ENCODE measurements at places on chromosomes 1 and 21.
A peak's percentile ranks its signal among the peaks of the same experiment; 100 is the strongest.

GRCh38 chr1:229114315-229114714, 156.6 kb upstream of the RAB4A start:
- DNase-seq, result no peak

DNA sequence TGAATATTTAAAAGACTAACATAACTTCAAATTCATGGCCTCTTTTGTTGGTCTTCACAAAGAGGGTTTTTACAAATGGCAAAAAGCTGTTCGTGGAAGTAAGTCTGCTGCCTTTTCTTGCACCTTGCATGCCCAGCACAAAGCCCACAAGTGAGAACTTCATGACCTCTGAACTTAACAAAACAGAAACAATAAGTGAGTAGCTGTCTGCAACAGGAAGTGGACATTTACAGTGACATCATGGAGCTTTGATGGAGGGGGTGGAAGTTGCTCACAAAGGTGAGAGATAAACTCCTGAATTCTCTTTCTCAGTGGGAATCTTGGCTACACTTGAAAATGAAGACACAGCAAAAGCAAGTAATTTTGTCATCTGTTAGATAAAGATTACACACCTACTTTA, 303.3 kb upstream of the DEPDC1 start:
- DNase-seq, result no peak

DNA sequence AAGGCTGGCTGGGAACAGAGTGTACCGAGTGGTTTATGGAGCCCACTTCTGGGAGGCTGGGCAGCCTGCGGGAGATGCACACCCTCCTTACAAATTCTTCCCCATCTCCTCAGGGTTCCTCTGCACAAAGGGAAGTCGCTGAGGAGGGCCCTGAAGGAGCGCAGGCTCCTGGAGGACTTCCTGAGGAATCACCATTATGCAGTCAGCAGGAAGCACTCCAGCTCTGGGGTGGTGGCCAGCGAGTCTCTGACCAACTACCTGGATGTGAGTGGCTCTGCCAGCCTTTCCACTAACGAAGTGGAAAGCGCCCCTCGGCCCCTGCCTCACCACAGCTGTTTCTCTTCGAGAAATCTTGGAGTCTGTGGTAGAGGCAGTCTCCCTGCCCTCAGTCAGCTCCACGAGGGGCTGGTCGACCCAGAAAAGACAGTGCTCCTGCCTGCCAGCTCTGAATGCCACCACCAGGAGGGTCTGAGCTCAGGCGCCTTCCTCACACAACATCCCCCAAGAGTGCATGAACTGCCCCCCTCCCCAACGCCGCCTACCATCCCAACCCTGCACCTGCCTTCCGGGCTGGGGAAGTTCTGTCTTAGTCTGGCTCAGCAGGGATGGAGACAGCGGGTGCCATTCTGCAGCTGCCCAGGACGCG, 31.8 kb downstream of the PROK1 start:
- DNase-seq, result peak; percentile 11

GRCh38 chr21:39632796-39633442, 20.2 kb downstream of the B3GALT5 start:
- DNase-seq, result no peak

- DNase-seq, result no peak
These were observed 14.1 kb upstream of the WNT9A start for GRCh38 chr1:227961651-227962466.

DNA sequence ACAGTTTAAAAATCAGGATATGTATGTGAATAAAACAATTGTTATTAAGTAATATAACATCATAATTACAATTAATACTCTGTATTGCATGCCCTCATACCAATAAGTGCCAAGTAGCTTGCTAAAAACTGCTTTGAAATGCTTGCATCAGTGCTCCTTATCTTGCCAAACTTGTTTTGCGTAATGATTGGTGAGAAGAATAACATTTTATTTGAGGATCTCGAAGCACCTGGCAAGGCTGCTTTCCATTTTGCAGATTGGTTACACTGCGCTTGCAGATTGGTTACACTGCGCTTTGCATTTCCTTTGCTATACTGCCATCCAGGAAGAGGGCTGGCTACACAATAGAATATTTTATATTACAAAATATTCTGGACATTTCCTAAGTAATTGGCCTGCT, 1.7 kb upstream of the PBX1 start:
- DNase-seq, result no peak

DNA sequence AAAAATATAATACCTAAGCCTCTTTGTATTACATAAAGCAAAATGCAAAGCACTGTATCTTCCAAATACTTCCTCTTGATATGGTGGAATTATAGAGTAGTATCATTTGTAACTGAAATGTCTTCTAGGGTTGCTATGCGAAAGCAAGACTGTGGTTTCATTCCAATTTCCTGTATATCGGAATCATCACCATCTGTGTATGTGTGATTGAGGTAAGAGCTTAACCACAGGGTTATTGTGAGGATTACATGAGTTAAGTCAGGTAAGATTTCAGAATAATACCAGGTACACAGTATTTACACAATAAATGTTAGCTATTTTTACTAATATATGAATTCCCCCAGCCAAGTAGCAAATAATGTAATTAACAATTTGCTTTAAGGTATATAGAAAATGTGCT, 24.7 kb downstream of the CD53 start:
- DNase-seq, result no peak

- DNase-seq, result no peak
These were observed 54.8 kb upstream of the CD34 start for GRCh38 chr1:207965392-207966387.

DNA sequence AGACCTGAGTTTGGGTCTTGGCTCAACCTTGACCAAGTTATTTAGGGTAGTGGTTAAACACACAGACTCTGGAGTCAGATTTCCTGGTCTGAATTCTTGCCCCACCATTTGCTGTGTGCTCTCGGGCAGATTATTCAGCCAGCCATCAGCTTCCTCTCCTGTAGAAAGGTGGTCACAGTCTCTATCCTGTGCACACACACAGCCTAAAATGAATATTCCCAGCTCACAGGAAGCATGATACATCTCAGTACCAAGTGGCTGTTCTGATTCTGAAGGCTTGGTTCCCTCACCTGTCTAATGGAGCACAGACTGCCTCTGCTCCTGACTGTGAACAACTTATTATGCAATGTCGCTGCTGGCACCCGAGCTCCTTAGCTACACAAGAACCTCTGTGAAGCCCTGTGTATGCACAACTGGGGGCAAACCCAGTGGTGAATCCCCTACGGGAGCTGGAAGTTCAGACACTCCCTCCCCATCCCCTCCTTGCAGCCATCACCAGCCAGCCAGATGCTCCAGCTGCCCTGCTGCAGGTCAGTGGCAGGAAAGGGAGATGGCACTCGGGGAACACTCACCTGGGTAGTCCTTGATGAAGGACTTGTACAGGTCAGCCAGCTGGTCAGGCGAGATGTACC, 13.7 kb downstream of the ENO1 start:
- DNase-seq, result no peak

GRCh38 chr1:157371221-157371620, 181.1 kb downstream of the FCRL5 start:
- no peak for DNase-seq

GRCh38 chr1:109167001-109167506, 46.7 kb upstream of the SARS1 start:
- no peak for DNase-seq

GRCh38 chr1:218739426-218739825, 394.3 kb downstream of the TGFB2 start:
- DNase-seq, result no peak

DNA sequence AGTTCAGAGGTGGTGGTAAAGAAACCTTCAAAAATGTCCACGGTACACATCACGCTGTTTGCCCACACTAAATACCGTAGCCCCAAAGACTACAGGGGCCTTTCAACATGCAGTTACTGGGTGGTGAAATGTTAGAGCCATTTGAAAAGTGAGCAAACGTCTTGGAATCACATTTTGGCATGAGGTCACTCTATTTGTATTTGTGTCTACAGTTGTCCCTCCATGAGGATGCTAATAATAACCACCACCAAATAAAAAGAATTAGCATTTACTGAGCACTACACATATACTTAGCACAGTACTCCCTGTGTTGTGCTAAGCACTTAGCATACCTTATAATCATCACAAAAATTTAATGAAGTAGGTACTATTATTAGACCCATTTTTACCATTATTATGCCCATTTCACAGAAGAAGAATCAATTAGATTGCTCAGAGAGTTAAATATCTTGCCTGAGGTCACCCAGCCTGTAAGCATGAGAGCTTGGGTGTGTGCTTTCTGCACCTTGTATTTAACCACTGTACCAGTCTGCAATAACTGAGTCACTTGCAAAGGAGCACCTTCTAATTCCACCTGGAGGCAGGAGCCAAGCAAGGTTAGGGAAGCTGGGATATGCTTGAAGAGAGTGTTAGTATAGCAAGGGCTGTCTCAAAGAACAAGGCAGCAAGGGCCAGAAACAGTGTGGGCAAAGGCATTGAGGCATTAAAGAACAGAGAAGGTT, 57.4 kb downstream of the DNTTIP2 start:
- DNase-seq, result no peak

- DNase-seq, result no peak
These were observed 138.1 kb upstream of the MAGI3 start for GRCh38 chr1:113252166-113252565.

- DNase-seq, result no peak
These were observed 167.4 kb upstream of the COL11A1 start for GRCh38 chr1:103275725-103276124.

All from NCI-H1417 (cell line).